HEK293T (cell line): ENCODE measurements at places on chromosomes 6 and 20.

DNA sequence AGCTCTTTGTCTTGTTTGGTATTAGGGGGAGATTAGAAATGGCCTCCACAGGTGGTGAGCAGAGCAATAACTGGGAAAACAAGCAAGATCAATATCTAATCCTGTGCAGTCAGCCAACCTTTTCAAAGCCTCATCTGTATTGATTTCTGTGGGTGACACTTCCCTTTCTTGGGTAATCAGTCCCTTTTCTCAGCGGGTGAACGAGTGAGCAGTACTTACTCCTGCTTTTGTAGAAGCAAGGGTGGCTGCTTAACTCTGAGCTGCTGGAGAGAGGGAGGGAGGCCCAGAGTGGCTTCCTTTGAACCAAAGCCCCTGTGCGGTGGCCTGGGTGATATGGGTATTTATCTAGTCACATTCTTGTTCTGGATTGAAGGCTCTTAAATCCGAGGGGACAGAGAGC lies 254.8 kb upstream of the CHD6 start:
- DNase-seq, result no peak

DNA sequence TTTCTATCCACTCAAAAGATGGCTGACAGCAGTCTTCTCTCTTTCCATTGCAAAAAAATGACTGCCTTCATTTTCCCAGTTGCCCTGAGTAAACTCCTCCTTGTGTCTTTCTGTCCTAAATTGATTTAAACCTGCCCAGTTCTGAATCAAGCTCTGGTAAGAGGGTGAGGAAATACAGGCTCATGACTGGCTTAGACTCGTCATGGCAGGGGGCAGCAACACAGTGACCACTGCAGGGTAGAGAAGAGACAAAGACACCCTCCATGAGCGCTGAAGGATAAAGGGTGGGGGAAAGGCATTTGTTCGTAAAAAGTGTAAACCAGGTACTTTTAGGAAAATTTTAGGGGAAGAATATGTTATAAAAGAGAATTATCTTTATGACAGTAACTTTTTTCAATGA lies 738.2 kb upstream of the FLRT3 start:
- no peak for DNase-seq

GRCh38 chr6:12955956-12956355 lies 239.4 kb downstream of the PHACTR1 start:
- no peak for DNase-seq

DNA sequence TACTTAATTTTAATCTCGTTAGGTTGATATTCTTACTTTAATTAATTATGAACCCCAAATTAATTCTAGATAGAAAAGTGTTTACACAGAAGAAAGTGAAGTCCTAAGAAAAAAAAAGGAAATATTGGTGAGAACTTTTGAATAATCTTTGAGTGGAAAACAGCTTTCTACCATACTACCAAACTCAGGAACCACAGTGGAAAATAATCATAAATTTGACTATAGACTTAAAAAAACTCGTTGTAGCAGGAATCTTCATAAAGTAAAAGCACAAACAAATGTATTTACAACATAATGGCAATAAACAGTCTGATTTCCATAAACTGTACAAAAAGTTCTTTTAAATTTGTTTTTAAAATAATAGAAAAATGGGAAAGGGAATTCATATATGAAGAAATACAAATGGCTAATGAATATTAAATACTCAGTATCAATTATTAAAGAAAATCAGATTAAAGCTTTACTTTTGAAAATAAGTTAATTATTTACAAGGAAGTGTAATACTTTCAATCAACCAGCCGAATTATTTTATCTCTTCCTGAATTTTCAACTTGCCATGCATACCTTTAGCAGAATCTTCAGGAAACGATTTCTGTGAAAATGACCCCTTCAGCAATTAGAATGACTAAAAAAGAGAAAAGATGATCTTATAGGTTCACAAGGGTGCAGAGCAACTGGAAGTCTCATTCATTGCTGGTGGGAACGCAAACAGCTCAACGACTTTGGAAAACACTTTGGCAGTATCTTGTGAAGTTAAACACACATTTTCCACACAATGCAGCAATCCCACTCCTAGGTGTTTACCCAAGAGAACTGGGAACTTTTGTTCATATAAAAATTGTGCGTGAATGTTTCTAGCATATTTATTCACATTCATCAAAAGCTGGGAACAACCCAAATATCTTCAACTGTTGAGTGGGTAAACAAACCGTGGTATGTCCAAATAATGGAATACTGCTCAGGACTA lies 38.5 kb upstream of the BMP6 start:
- DNase-seq, result no peak

DNA sequence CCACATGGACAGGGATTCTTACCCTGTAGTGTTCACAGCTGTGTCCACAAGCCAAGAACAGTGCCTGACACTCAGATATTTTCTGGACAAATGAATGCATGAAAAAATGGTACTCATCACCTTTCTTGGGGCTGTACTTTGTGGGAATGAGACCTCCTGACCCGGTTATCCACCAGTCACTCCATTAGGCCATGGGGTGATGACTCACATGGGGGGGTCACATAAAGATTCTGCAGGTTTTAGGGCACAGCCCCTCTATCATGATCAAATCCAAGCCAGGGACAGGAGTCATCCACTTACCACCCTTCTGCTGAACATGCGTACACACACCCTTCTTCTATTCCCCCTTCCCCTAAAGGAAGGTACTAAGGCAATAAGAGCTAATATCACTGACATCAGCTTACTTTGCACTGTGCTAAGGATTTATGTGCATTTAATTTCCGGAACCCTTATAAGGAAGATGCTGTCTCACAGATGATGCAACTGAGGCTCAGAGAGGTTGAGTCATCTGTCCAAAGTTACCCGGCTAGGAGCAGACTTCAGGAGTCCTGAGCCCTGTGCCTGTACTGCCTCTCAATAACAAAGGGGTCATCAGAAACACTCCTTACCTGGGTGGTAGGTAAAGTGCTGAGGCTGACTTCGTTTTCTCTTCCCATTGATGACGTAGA lies 107.8 kb downstream of the NFATC2 start:
- DNase-seq, result no peak

DNA sequence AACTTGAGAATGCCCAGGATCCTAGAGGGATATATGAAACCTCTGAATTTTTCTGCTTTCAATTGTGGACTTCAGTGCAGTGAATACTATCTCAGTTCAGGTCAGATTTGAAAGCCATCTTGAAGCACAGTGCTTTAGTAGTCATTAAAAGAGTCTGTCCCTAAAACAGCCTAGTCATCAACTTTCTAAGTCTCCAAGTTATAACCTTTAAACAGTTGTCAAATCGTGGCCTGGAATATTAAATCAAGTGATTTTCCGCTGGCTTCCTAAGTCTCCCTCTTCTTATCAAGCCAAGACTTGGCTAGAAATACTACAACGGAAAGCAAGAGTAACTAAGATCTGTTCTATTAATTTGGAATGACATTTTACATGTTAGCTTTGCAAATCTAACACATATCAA lies 45.8 kb downstream of the SCML4 start:
- no peak for DNase-seq

DNA sequence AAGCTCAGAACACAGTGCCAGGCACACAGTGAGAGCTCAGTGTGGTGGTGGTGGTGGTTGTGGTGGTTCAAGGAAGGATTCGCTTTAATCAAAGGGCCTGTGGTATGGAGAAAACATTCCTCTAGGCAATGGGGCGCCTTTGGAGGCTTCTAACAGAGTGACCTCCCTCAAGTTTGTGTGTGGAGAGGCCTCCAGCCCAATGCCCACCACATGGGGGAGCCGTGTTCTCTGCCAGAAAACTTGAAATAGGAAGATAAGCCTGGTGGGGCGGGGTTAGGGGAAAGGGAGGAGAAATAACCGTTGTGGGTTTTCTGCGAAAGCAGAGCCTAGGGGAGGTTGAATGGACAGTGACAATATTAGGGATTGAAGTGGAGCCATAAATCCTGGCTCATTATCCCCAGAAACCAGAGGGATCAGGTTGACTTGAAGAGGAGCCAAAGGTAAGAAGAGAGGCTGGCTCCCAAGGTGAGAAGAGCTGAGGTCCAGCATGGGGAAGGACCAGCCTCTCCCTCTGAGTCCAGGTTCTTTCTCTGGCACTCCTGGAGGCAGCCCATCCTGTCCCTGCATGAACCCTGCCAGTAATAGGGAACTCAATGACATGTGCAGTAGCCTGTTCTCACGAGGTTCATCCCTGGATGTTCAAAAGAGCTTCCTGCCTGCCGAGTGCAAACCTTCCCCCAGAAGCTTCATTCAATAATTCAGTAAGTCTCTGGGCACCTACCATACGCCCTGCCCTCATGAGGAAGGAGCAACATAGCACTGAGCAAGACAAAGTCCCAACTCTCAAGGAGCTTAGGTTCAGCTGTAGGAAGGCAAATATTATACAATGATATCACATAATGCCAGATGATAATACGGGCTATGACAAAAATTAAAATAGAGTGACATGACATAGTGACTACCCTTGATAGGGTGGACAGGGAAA lies 51.4 kb downstream of the TGM2 start:
- DNase-seq, result peak; percentile 35

GRCh38 chr6:47163536-47163935 lies 121.4 kb upstream of the ADGRF1 start:
- DNase-seq, result no peak

DNA sequence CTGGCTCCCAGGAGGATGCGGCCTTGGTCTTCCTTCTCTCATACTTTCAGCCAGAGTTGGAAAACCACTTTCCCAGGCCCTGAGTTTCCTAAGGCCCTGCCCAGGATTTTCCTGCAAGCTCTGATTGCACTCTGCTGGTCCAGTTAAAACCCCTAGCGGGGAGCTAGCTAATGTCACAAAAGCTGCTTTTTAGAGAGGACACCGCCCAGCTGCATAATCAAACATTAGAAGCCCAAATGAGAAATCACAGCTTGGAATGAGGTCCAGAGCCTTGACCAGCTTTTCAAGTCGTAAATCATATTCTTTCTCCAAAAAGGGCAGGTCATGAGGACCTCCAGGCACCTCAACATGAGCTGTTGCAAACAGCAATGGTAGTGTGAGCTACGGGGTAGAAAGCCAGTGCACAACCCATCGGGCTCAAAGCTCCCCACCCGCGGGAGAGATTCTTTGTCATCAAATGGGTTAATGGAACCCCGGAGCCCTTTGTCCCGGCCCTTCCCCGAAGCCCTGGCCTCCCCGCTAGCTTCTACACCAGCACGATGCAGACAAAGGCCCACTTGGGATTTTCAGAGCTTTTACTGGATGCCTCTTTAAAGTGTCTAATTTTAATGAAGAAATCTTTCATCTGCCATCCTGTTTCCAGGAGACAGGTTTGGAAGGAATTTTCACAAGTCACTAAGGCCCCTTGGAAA lies 134.0 kb downstream of the SCML4 start:
- DNase-seq, result no peak

DNA sequence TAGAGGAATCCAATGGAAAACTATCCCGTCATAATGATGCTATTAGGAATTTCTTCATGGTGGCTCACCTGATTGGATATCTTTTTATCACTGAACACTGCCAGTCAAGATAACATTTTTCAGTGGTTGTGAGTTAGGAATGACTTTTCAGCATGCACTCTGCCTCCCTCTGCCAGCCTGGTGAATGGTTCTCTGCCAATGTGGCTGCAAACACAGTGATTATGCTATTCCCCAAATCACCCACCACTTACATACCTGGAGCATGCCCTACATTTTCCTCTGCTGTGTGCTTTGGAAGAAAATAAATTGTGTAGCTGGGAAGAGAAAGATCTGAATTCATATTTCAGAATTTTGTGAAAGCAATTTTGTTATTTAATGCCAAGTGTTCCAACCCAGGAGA lies 102.6 kb upstream of the LAMP5 start:
- no peak for DNase-seq

- DNase-seq, result no peak
Measured at GRCh38 chr6:978937-979685, 286.2 kb upstream of the EXOC2 start.

DNA sequence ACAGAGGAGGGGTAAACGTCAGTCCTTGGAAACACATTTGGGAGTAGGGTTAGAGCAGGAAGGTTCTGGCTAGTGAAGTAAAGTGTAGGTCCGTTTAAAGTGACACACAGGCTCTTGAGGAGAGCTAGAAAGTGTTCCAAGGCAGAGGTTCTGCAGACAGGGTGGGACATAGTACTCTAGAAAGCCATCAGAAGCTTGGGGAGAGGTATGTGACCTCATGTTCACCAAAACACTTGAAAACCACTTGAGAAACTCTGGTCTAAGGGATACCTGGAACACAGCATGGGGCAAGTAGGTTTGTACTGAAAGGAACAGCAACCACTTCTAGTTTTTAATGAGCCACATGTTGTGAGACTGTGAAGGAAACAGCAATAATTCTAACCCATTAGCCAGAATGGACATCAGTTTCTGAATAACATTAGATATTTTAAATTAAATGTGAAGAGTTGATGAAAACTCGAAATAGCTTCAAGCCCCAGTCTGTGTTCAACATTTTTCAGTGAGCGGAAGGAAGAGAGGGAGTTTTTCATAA lies 49.0 kb downstream of the SOBP start:
- no peak for DNase-seq

- DNase-seq, result no peak
Measured at GRCh38 chr20:57724610-57725405, 15.0 kb upstream of the PMEPA1 start.

- no peak for DNase-seq
Measured at GRCh38 chr20:63619086-63619485, 7.8 kb downstream of the GMEB2 start.

DNA sequence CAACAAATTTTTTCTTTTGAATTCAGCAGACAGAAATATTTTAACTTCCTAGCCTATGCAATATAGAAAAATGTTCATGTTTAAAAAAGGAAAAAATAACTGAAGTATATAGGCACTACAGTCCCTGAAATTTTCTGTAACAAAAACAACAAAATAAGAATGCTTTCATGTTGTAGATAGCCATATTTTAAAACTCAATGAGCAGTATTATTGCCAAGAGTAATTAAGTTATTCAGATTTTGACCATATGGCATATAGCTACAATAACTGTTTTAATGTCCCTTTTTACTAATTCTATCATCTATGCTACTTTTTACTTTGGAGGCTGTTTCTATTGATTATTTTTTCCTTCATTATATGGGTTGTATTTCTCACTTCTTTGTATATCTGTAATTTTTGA lies 283.3 kb upstream of the RIMS1 start:
- DNase-seq, result no peak

- DNase-seq, result no peak
Measured at GRCh38 chr6:31970604-31971271, 1.2 kb downstream of the DXO start.

- no peak for DNase-seq
Measured at GRCh38 chr20:55052459-55052858, 577.1 kb downstream of the DOK5 start.

GRCh38 chr6:164108869-164109769 lies 694.6 kb downstream of the QKI start:
- no peak for DNase-seq
